ENCODE measurements at places on chromosomes 7 and 10. TPM values are rescaled to one million over a fixed set of nuclear protein-coding genes. Genes with fewer than 3 reads are reported as not detected.

DNA sequence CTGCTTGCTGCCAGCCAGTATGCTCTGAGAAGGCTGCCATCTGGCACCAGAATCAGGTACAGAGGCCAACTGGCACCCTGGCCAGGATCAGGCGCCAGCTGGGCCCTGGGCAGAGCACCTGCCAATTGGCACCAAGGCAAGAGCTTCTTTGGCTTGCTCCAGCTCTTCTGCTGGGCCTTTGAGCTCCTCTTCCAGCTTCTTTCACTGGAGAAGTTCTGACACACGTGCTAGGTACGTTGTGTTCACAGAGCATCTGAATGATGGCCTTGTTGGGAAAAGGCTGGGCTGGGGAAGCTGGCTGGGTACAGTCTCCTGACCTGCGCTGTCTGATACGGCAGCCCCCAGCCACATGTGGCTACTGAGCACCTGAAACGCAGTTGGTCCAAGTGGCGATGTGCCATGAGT is 31.7 kb upstream of the OPALIN start:
- no peak overlapping the region for H3K4me3 ChIP-seq
- no peak overlapping the region for H3K27ac ChIP-seq
- H3K4me1 ChIP-seq: no peaks in the 10 kb centered on the region
- no peak for DNase-seq

DNA sequence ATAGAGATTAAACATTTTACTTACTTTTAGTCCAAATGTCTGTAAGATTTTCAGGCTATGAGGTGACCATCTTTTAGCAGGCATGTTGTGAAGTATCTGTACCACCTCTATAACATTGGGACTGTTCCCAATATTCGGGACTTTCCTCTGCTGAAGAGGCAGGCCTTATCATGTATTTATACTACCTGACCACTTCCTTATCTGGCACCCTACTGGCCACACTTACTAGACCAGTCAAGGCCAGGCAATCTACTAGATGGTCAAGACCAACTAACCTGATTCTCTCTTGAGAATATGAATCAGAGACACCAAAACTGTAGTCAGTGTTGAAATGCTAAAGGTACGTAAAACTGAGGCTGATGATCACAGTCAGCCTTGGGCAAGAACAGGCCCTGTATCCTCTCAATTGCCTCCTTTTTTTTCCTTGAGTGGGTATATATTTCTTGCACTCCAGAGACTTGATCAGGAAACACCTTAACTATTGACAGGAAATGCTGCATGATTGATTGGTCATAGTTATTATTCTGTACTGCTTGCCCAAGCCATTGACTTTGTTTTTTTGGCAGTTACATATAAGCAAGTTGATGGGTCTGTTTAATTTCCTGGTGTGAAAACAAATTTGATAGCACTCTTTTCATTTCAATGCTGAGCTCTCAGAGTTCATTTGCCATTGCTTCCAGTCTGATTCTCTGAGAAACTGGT is 5.2 kb upstream of the PRKAR2B start:
- H3K4me1 ChIP-seq: peaks cover 3% of the 10 kb centered on the region
- no peak overlapping the region for H3K27ac ChIP-seq
- no peak overlapping the region for H3K4me3 ChIP-seq
- no peaks in the 10 kb centered on the region for H3K27me3 ChIP-seq

GRCh38 chr7:44066494-44067063 is 1.2 kb upstream of the PGAM2 start:
- peaks cover 36% of the 10 kb centered on the region for H3K4me1 ChIP-seq
- no peaks in the 10 kb centered on the region for H3K27me3 ChIP-seq
- peak overlapping the region; percentile 24 for H3K27ac ChIP-seq
- H3K4me3 ChIP-seq: peak overlapping the region; percentile 35
- peaks cover 1% of the 10 kb centered on the region for H3K36me3 ChIP-seq
- DNase-seq: no peak

GRCh38 chr7:34145603-34146002 is 240.3 kb downstream of the BMPER start:
- no peaks in the 10 kb centered on the region for H3K27me3 ChIP-seq
- H3K4me1 ChIP-seq: no peaks in the 10 kb centered on the region
- no peaks in the 10 kb centered on the region for H3K36me3 ChIP-seq
- DNase-seq: no peak
- H3K27ac ChIP-seq: no peak overlapping the region

The CUL1 gene
- total RNA-seq: 67.7 TPM
